ENCODE measurements at places on chromosomes 3 and 15. TPM values are rescaled to one million over a fixed set of nuclear protein-coding genes. Genes with fewer than 3 reads are reported as not detected.

GRCh38 chr15:91100814-91101607, 954 bp downstream of the SV2B start:
- peak overlapping the region; percentile 95 for H3K4me3 ChIP-seq
- H3K27ac ChIP-seq, result peak overlapping the region; percentile 27
- H3K27me3 ChIP-seq, result peaks cover 92% of the 10 kb centered on the region
- peaks cover 15% of the 10 kb centered on the region for H3K36me3 ChIP-seq
- H3K4me1 ChIP-seq, result peaks cover 18% of the 10 kb centered on the region

DNA sequence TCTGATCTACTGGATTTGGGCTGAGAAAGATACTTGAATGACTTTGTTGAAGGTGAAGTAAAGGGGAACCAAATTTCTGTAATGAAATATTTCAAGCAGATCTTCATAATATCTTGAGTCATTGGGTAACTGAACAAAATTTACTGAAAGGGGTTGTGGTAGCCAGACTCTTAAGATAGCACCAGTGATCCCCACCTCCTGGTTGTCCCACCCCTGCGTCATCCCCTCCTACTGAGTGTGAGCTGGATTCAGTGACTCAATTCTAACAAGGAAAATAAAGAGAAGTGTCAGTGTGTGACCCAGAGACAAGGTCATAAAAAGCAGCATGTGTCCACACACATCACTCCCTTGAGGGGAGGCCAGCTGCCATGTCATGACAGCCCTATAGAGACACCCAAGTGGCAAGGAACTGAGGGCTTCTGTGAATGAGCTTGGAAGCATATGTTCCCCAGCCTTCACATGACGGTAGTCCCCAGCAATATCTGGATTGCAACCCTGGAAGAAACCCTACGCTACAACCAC, 107.1 kb downstream of the MECOM start:
- DNase-seq, result no peak
- no peaks in the 10 kb centered on the region for H3K4me1 ChIP-seq
- H3K4me3 ChIP-seq, result no peak overlapping the region
- H3K27ac ChIP-seq, result no peak overlapping the region
- H3K27me3 ChIP-seq, result peaks cover 5% of the 10 kb centered on the region
- H3K36me3 ChIP-seq, result no peaks in the 10 kb centered on the region

DNA sequence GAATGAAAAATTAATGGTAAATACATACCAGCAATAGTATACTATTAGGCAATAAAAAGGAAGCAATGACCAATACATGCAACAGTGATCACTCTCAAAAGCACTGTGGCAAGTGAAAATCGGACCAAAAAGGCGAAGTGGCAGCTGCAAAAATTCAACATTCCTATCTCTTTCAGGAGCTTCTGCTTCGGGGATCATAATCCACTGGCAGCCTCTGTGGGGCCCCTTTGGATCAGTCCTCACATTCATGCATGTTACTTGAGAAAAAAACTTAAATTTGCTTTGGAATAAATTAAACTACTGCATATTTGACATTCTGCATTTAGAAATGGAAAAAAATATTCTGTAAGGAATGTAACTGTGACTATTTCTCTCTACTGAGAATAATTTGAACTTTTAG, 425.6 kb downstream of the NR2F2 start:
- H3K4me1 ChIP-seq, result no peaks in the 10 kb centered on the region
- H3K27me3 ChIP-seq, result no peaks in the 10 kb centered on the region
- H3K36me3 ChIP-seq, result no peaks in the 10 kb centered on the region
- H3K4me3 ChIP-seq, result no peak overlapping the region

DNA sequence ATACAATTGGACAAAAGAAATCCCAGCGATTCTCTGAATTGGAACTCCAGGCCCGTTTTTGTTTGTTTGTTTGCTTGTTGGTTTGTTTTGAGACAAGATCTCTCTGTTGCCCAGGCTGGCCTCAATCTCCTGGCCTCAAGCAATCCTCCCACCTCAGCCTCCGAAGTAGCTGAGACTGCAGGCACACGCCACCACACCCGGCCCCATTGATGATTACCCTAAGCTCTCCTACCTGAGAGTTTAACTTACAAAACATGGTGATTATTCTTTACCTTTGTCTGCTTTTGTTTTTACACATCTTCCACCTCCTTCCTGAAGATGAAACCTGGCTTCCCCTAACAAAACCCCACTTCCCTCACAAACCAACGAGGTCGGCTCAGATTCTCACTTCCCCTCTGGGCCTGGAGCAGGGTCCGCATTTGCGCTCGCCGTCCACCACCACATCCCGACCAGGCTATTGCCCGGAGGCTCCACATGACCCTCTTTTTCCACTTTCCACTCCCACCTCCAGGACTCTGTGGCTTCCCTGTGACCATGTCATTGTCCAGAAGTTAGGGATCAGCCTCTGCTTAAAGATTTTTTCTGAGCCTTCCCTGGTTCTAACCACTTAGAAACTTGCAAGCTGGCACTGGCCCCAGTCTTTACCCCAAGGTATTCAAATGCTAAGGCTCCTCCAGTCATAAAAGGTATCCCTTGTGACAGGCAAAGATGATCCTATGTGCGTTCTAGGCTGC, 14.8 kb downstream of the KLHL6 start:
- peaks cover 11% of the 10 kb centered on the region for H3K36me3 ChIP-seq
- no peaks in the 10 kb centered on the region for H3K27me3 ChIP-seq
- H3K4me3 ChIP-seq, result peak overlapping the region; percentile 76

GRCh38 chr3:188296761-188297612, 143.0 kb downstream of the LPP start:
- peak overlapping the region; percentile 1 for H3K27ac ChIP-seq
- H3K4me3 ChIP-seq, result no peak overlapping the region
- no peaks in the 10 kb centered on the region for H3K36me3 ChIP-seq
- peaks cover 29% of the 10 kb centered on the region for H3K4me1 ChIP-seq
- H3K27me3 ChIP-seq, result no peaks in the 10 kb centered on the region

DNA sequence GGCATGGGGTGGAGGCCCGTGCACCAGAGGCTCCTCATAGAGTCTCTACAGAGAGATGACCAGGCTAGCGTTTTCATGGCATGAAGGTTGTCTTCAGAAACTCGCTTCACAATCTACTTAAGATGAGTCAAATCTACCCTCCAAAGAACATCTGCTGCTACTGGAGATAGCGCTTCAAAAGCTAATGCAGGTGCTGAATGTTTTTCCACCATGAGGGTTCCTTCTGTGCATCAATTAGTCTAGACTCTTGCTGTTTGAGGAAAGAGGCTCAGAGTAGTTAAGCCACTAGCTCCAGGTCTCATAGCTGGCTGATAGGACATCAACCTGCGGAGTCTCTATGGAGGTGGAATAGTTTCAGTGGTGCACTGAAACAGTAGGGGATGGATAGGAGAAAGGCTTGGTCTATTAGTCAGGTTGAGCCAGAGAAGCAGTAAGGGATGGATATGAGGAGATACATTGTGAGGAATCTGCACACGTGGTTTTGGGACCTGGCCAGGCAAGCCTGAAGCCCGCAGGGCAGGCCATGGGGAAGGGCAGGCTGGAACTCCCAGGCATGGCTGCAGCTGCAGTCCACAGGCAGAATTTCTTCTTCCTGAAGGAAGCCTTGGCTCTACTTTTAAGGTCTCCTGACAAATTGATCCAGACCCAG, 117.5 kb downstream of the APBA2 start:
- H3K27me3 ChIP-seq, result no peaks in the 10 kb centered on the region
- H3K4me1 ChIP-seq, result peaks cover 7% of the 10 kb centered on the region

Gene SLC51A
- not detected for total RNA-seq

Gene UROC1
- total RNA-seq, result not detected

Gene STAC
- 0.35 TPM for total RNA-seq

Gene SAMD7
- total RNA-seq, result not detected

Measured in T-helper 17 cell (primary cell).